ENCODE measurements at places on chromosomes 2 and 18.

- no peak for DNase-seq
Measured at GRCh38 chr2:56680971-56681631, 497.3 kb downstream of the CCDC85A start.

DNA sequence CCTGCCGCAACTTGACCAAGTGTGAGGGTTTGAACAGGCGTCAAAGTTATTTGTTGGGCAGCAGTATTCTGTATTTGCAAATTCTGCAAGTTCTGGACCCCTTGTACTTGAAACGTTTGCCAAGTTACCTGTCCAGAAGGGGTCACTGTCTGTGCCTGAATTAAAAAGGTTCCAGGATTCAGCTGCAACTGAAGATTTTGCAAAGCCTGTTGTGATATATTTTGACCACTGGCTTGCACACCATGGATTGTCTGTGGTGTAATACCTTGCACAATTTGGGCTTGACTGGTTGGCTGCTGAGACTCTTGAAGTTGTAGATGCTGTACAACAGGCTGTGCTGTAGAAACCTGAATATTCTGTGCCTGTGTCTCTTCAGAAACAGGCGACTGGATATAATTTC is 10.2 kb downstream of the SP3 start:
- DNase-seq = no peak

- DNase-seq = no peak
Measured at GRCh38 chr2:44751754-44752479, 189.6 kb upstream of the SIX3 start.

DNA sequence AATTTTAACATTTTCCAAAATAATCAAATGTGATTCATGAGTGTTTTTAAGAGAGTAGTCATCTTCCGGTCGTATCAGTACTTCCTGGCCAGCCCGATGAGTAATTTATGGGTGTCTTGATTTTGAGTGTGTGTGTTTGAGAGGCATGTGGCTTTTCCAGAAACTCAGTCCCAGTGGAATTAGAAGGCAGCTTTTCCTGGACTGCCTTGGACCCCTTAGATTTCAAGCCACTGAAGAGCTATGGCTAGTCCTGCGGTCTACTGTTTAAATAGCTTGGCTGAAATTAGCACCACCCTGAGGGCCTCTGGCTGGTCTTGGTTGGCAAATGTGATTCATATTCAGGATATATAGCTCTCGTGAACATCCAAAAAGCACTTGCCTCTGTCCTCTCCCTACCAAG is 59.4 kb downstream of the HK2 start:
- no peak for DNase-seq

DNA sequence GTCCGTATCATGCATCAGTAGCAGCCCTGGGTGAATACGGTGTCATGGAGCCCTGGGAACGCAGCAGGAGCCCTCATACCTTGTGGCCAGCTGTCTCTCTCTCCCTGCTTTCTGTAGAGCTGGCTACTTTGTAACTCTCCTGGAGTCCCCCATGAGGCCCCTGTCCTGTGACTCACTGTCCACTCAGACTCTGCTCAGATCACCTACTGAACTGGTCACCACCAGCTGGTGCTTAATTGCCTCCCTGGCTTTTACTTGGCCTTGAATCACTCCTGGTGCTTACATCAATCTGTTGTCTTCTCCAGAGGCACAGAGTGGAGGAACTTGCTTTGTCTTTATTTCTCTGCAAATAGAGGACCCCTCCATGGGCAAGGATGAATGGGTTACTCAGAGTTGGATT is 172.7 kb downstream of the HRH4 start:
- no peak for DNase-seq

DNA sequence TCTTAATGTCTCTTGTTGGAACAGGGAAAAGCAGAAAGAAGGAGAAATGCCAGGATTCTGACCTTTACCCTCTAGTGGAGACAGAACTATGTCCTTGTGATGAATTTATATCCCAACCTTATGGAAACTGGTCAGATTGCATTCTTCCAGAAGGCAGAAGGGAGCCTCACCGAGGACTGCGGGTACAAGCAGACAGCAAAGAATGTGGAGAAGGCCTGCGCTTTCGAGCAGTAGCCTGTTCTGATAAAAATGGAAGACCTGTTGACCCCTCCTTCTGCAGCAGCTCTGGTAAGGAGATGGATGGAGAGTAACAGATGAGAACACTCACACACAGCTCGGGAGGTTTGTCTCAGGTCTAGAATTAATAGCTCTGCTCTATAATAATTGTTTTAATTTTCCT is 552.7 kb upstream of the HNMT start:
- no peak for DNase-seq

DNA sequence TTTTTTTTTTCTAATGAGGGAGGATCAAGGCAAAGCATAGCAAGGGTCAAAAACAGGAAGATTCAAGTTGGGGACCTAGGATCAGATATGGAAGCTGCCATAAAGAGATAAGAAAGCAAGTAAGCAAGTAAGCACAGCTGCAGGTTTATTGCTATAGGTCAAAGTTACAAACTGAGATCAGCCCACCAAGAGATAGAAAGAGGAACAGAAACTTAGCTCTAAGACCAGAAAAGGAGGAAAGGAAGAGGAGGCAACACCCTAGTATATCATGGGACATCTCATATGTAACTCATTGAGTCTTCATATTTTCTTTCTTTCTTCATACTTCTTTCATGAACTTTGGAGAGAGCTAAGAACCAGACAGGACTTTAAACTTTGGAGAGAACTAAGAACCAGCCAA is 295.9 kb upstream of the CRIM1 start:
- no peak for DNase-seq

GRCh38 chr2:119240311-119241204 is 16.9 kb downstream of the STEAP3 start:
- no peak for DNase-seq

DNA sequence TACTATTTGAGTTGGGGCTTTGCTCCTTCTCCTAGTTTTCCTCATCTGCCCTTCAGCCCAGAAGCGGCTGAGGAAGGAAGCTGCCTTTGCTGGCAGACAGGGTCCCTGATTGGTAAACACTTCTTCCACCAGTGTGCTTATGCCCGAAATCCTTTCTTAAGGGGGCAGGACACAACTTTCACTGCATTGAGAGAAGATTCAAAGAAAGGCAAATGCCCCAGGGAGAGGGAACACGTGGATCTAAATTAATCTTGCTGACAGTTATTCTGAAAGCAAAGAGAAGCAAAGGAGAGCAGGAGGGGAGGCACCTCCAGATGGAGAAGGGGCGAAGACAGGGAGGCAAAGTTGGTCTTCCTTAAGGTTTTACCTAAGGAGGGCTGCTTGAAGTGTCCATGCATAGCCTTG is 92.1 kb upstream of the EFEMP1 start:
- DNase-seq = no peak

DNA sequence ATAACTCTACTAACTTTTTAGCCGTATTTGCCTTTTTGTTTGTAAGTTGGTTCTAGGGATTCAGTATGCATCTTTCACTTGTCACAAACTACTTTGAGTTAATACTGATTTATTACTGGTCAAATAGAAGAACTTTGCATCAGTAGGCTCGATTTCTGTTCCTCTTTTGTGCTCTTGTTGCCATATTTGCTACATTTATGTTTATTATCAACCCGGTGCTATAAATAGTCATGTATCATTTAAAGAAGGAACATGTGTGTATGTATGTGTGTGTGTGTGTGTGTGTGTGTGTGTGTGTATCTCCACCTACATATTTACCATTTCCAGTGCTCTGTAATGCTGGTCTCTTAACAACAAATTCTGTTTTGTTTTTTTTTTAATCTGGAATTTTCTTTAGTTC is 79.6 kb upstream of the B3GNT7 start:
- no peak for DNase-seq

DNA sequence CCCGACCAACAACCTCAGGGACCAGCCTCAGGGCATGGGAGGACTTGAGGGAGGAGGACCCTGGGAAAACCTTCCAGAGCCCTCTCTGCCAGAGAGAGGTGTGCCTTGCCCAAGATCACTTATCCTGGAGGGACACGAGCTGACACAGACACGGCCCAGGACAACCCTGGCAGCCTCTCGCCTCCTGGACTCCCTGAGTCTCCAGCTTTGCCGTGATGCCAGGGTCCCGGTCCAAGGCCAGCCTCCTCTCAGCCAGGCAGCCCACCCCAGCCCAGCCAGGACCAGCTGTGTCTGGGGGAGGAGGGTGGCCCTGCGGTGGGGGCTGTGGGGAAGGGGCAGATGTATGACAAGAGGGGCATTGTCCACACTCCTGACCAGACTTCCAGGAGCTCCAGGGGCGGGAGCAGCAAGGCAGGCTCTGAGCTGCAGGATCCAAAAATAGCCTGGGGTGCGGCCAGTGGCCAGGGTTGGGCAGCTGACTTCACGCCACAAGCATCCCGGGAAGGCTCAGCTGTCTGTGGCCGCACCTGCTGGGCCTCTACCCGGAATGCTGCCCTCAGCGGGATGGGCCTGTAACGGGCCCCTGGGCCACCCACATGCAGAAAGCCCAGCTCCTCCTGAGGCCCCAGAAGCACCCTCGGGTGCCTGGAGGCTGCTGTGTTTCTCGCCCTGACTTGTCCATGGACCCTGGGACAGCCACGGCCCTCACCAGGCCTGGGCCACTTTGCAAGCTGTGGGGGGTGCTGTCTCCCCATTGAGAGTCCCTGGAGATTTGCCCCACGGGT is 65.5 kb upstream of the GPC1 start:
- DNase-seq = no peak

DNA sequence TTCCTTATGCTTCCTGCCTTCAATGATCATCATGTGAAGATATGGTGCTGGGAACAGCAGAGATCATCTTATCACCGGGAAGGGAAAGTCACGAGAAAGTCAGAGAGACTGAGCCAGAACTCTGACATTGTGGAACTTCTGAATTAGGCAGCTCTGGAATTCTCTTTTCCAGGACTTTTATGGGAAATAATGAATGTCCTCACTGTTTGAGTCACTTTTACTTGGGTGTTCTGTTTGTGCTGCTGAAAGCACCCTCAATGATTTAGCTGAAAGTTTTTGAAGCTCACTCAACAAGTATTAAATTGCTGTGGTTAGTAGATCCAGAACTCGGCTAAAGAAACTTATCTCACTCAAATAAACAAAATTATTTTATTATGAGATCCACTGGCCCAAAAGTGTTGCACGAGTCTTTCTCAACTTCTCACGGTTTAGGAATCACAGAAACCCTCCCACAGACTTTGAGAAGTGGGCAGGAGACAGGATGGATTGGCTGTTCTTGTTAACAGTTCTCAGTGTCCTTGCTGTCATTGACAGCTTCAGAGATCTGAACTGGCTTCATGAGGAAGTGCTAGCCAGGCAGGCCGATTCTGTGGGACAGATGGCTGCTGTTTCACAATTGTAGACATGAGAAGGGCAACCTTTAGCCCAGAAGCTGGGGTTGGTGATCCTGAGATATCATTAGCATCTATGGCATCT is 26.4 kb upstream of the ATRAID start:
- DNase-seq = no peak

GRCh38 chr18:35524226-35524625 is 26.5 kb upstream of the INO80C start:
- no peak for DNase-seq

- DNase-seq = no peak
Measured at GRCh38 chr2:29447513-29447912, 332.3 kb downstream of the CLIP4 start.

DNA sequence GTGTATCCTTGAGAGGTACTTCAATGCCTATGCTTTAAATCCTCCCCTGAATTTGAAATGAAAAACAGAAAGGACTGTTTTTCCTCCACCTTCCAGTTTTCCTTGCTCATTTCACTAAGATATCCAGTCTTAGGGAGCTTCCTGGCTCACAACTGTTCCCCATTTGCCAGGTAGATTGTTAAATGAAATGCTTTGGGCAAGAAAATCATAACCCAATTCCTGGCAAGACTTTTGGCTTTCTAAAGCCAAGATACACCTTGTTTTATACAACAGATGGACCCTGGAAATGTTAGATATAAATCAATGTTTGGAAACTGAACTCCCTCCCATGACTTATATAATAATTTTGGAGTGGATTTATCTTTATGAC is 3.6 kb upstream of the CHMP3 start:
- no peak for DNase-seq

GRCh38 chr2:167651406-167652151 is 595.8 kb downstream of the STK39 start:
- no peak for DNase-seq

DNA sequence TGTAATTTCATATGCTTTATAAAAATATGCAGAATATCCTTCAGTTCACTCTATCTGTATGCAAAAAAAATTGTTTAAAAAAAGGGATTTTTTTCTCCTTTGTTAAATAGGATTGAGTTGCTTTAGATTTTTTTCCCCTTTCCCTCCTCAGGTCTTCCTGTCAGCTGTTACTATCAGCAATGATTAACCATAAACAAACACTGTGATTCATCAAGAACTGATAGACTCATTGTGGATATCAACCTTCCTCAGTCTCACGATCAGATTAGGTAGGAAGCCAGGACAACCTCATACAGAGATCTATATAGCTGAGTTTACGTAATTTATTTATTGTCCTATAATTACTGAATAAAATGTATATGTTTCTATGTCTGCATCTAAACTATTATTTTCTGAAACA is 2136.2 kb upstream of the CELF4 start:
- no peak for DNase-seq

GRCh38 chr18:80096032-80096565 is 13.0 kb upstream of the ADNP2 start:
- no peak for DNase-seq

DNA sequence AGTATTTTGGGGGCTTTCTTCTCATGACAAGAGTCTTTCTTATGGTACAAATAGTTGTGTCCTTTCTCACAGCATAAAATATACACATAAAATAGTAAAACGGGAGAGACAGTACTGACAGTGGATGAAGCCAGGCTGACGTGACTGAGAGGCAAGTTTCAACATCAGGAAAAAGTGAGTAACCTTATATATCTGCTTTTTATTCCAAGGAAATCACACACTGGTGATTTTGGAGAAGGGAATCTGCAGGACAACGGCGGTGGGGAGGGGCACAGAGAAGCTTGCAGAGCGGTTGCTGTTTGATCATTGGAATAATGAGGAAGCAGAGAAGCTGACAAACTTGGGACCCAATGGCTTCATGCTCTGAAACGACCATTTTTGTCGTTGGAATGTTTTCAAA is 130.6 kb upstream of the ZNF236 start:
- no peak for DNase-seq

DNA sequence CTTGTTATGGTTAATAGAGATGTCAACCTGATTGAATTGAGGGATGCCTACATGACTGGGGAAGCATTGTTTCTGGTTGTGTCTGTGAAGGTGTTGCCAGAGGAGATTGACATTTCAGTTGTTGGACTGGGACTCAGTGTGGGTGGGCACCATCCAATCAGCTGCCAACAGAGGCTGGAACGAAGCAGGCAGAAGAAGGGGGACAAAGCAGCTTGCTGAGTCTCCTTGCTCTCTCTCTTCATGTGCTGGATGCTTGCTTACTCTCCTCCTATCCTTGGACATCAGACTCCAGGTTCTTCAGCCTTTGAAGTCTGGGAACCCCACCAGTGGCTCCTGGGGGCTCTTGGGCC is 22.2 kb upstream of the SMAD4 start:
- DNase-seq = no peak

DNA sequence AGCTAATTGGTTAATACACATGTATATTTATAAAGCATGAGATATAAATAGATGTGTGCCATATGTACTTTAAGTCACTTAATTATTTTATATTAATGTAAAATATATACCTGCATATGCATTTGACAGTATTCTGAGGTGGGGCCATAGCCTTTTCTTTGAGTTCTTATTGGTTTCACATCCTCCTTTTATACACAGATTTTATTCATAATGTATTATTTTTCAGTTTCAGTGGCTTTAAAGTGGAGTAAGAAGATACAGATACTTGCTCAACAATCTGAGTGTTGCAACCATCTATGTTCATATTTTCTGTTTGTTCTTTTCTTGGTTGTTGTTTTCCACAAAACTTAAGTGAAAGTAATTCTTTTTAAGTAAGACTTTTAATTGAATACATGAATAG is 436.5 kb downstream of the RND3 start:
- DNase-seq = no peak

- no peak for DNase-seq
Measured at GRCh38 chr2:51881673-51882072, 849.7 kb upstream of the NRXN1 start.

Measured in stimulated activated CD4-positive, alpha-beta T cell treated with anti-CD3 and anti-CD28 coated beads, TNF-alpha, amount 100 ng/mL, for 24 hours (primary cell).